Sigmoid colon (tissue), 7 donors: ENCODE measurements at places on chromosomes 12 and 14. TPM values are rescaled to one million over a fixed set of nuclear protein-coding genes. Genes with fewer than 3 reads are reported as not detected.

GPR137C gene
- total RNA-seq = 0.55 TPM

TAC3 gene
- 3.9 TPM for total RNA-seq

IL26 gene
- not detected for total RNA-seq

FITM1 gene
- total RNA-seq = not detected

CBLN3 gene
- 1.4 TPM for total RNA-seq

RARG gene
- 17.2 TPM for total RNA-seq

PRH2 gene
- total RNA-seq = not detected
